Astrocyte (in vitro differentiated cells and primary cell): ENCODE measurements at places on chromosomes 5 and 9.

DNA sequence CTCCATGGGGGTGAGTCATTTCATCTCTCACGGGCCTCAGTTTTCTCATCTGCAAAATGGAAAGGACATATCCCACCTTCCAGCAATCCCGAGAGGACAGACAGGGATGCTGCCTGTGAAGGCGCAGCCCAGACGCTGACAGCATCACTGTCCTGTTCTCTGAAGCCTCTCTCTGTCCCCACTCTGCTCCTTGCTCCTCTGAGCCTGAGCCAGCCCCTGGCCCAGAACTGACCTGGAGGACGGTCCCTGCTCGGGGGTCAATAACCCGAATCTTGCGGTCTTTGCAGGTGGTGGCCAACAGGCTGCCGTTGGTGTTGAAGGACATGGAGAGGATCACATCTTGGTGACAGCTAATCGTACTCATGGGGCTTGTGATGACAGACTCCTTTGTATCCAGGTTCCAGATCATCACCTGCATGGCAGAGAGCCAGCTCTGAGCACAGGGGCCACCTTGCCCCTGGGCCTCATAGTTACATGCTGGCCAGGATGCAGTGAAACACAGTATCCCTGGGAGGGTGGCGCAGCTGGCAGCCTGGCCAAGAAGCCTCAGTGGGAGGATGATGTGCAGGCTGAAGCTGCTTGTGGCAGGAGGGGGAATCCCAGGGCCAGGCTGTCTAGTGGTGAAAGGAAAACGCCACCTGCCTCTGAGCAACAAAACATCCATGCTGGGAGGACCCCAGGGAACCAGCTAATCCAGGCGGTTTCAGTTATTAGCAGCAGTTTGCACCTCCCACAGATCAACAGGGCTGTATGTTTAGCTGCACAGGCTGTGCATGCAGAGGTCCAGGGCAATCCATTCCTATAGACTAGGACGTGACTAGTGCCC lies 14.0 kb upstream of the TRIM14 start:
- DNase-seq, result no peak

DNA sequence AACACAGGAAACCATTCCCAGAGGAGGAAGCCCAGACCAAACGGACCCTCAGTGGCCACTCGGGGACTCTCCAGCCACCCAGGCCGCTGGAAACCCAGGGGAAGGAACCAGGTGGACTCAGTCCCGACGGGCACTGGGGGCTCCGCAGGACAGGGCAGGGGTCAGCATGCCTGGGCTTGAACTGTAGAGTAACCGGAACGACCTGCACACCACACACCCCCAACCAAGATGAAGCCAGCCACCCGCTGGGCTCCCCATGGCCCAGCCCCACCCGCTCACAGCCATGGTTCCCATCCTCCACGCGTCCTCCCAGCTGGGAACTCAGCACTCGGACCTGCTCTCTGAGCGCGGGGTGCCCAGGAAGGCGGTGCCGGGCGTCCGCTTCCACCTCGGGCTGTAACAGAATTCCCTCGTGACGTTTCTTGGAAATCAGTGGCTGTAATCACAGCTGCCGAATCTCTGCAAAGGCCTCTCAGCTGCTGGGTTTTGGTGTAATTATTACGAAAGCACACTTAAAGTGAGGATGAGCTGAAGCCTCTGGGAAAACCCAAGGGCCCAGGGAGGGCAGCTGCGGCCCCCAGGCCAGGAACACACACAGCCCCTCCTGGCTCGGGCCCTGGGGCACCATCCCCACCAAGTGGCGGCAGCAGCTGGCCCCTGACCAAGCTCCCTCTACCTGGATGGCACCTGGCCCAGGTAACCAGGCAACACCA lies 13.8 kb downstream of the NACC2 start:
- DNase-seq, result no peak

DNA sequence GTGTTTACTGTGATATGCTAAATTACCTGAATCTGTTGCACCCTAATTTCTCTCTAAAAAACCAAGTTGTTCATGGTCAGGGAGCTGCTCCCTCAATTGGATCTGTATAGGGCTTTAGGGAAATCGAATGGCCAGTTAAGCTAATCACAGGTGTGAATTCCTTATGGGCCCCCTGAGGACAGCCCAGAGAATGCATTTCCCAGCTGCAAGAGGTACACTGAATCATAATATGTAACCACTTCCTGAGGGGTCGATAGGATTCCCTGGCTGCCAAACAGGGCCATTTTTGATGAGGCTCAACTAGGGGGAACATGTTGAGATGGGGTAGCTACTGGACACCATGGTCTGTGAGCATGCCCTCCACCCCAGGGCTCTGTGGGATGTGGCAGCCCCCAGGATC lies 478.6 kb downstream of the CCDC171 start:
- no peak for DNase-seq

- no peak for DNase-seq
These were observed 730.4 kb downstream of the EFNA5 start for GRCh38 chr5:106940301-106940846.

GRCh38 chr5:60820593-60821487 lies 23.2 kb downstream of the ELOVL7 start:
- no peak for DNase-seq

DNA sequence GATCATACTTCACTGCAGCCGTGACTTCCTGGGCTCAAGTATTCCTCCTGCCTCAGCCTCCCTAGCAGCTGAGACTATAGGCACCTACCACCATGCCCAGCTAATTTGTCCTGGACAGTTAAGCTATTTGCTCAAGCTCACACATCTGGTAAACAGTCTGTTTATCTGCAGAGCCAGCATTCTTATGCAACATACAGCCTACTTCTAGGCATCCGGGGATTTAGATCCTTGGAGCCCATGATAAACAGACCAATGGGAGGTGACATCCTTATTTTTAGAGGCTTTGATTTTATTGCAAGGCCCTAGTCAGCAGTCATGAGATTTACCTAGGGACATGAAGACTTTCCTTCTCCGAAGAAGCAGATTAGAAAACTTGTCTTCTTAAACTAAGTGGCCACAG lies 21.0 kb downstream of the ATOX1 start:
- DNase-seq, result no peak
